PC-3 (cell line): ENCODE measurements at places on chromosomes 16 and 17. TPM values are rescaled to one million over a fixed set of nuclear protein-coding genes. Genes with fewer than 3 reads are reported as not detected.

MATCAP1 gene
- total RNA-seq: 22.6 and 29.6 TPM in 2 replicates

SCNN1G gene
- 4.5 and 6.3 TPM in 2 replicates for total RNA-seq

TM4SF5 gene
- total RNA-seq: not detected in 2 replicates

PIGQ gene
- 36.0 and 43.8 TPM in 2 replicates for total RNA-seq

PITPNM3 gene
- 7.1 and 9.7 TPM in 2 replicates for total RNA-seq

C16orf86 gene
- not detected in 2 replicates for total RNA-seq

C1QL1 gene
- total RNA-seq: 2.8 and 4.1 TPM in 2 replicates

WNT3 gene
- 4.9 and 5.7 TPM in 2 replicates for total RNA-seq

PRAC2 gene
- total RNA-seq: 44.1 and 51.4 TPM in 2 replicates

ALOX15B gene
- total RNA-seq: not detected in 2 replicates

TMIGD1 gene
- not detected in 2 replicates for total RNA-seq

PRR11 gene
- total RNA-seq: 77.2 and 78.9 TPM in 2 replicates

KRTAP4-5 gene
- not detected in 2 replicates for total RNA-seq

EXOC7 gene
- total RNA-seq: 153 and 173 TPM in 2 replicates

B3GNT9 gene
- 2.3 and 2.8 TPM in 2 replicates for total RNA-seq

CCL17 gene
- not detected in 2 replicates for total RNA-seq
